ENCODE measurements at places on chromosomes 7 and 10.

- no peak for DNase-seq
These were observed 93.9 kb downstream of the ADCYAP1R1 start for GRCh38 chr7:31146030-31146429.

GRCh38 chr10:92850185-92850584, 1.9 kb downstream of the EXOC6 start:
- DNase-seq, result no peak

DNA sequence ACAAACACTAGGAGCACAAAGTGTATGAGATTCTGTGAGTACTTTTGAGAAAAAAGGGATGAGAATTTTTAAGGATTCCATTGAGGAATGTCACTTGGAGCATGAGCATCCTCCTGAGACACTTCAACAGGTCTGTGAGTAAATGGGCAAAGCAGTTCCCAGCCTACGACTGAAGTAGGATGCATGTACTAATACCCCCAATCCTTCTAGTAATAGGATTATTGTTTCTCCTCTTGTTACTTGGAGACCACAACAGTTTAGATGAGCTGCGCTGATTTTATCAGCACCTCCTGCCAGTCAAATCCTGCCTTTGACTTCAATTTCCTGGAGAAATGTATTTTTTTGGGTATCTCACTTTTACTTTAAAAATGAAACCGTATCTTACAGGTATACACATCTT, 820 bp downstream of the BBS9 start:
- no peak for DNase-seq

DNA sequence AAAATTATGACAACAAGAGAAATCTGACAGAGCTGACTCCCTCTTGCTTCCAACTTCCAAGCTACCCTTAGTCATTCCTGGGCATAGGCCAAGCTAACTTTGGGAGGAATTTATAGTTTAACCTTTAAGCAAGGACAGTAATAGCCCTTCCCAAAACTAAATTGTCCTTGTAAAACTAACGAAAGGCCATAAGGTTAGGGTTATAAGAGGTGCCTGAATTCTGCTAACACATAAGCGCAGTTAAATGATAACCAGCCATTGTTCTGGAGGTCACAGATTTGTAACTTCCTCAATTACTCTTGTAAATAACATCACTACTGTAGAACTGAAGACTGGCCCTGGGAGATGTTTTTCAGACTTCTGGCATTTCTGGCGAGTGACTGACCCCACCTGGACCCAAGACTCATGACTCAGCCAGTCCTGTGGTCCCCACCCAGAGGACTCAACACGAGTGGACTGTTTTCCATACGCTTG, 481.2 kb downstream of the KCNMA1 start:
- DNase-seq, result no peak

DNA sequence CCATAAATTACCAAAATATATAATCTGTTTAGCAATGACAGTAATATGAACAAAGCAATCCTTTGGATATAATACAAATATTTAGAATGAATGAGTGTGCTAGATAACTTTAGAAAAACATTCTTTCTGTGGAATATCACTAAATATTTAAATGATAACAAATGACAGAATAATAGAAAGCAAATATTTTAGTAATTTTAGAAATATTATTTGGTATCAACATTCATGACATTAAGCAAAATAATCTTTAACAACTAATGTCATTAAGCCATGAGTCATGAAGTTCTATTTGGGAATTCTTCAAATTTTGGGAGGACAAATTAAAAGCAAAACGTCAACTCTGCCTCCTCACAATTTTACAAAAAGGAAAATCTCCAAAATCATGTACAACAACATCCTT, 844.8 kb upstream of the LRRN3 start:
- DNase-seq, result no peak

DNA sequence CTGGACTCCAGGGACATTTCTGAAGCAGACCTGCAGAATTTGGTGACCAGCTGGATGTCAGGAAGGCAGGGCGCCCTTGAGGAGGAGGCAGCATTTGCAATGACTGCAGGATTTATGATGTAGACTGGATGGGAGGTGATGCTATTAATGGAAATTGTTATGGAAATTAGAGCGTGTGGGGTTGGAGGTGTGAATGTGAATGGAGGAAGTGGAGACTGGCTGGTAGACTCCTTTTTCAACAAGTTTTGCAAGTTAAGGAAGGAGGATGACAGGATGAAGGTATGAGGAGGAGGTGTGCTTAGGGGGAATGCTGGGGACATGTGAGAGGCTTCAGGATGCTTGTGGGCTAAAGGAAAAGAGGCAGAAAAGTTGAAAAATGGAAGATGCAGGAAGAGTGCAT, 137.0 kb downstream of the TMEM178B start:
- no peak for DNase-seq

- no peak for DNase-seq
These were observed 12.6 kb downstream of the ALOX5 start for GRCh38 chr10:45386657-45387056.

DNA sequence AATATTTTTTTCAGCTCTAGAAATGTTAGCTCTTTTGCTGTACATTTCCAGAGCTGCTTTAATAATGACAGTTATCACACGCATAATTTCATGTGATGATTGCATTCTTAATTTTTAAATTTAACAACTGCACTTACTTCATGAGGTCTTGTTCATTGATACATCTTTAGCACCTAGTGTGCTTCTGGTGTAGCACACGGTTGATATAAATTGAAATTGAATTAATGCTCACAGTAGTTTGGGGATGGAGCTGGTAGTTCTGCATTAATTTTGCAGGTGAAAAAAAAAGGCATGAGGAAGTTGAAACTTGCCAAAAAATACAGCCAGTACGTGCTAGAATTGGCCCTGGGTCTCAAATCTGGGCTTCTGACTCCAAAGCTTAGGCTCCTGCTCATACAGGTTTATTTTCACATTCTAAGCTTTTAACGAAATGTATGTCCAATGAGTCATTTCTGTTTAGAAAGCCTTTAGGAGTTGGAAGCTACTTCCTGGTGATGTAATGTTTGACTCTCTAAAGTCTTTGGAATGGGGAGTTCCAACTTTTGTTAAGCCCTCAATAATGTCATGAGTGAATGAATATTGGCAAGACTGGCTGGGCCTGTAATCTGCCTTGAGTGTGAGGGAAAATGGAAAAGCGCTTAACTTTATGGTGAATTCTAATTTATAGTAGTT, 62.5 kb downstream of the DAGLB start:
- DNase-seq, result no peak

GRCh38 chr7:123425246-123425645, 109.1 kb downstream of the IQUB start:
- no peak for DNase-seq

DNA sequence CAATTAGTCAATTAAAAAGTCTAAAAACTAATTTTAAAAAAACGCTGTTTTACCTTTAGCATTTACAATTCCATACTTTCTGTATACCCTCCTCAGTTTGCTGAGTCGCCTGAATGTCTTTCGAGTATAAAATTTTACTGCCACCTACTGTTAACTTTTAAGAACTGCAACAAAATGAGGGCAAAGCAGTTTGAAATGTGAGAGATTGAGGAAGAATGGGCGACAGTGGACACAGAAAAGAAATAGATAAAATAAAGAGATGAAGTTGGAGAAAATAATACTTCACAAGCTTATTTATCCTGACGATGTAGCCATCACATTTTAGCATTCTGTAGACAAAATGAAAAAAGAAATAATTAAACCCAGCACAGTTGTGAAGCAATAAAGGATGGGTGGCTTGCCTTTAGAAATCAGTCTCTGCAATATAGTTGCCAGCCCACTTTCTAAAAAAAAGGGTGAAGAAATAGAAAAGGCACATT, 110.8 kb upstream of the PTN start:
- DNase-seq, result no peak

- no peak for DNase-seq
These were observed 1248.5 kb upstream of the LRRN3 start for GRCh38 chr7:109842386-109842785.

- DNase-seq, result no peak
These were observed 86.9 kb downstream of the EXOC4 start for GRCh38 chr7:133339772-133340171.

- no peak for DNase-seq
These were observed 22.3 kb downstream of the AOC1 start for GRCh38 chr7:150874401-150875198.

DNA sequence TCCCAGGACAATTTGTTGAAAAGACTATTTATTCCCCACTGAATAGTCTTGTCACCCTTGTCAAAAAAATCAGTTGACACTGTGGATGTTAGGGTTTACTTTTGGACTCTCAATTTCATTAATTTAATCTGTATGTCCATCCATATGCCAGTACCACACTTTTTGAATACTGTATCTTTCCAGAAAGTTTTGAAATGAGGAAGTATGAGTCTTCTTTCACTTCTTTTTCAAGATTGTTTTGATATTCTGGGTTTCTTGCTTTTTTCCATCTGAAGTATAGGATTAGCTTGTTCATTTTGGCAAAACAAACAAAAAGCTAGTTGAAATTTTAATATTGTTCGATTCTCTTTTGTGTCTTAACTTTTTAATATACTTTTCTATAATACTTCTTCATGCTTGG, 21.7 kb downstream of the KLHDC10 start:
- no peak for DNase-seq

DNA sequence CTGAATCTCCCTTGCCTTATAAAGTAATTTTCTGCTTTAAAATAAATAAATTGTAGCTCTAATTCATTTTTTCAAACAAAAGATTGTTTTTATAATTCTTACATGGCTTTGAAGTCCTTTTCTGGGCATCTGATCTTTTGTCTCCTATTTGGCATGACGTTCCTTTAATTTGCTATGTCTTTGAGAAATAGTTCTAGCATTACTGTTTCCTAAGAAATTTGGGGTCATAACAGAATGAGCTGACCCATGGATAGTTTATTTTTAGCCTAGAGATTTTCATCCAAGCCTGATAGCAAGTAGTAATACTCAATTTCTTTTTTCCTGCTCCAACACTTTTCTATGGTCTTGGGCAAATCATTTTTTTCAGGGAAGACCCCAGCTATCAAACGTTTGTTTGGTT, 31.4 kb downstream of the CCDC71L start:
- DNase-seq, result no peak

Measured in spleen (tissue), 13 donors.